SK-N-SH treated with all-trans-retinoic acid at 6 μM for 48 hours (cell line): ENCODE measurements at places on chromosomes 16 and 17.
A peak's percentile ranks its signal among the peaks of the same experiment; 100 is the strongest.

GRCh38 chr16:19876501-19877059, 8.1 kb downstream of the GPRC5B start:
- no peak for ATAC-seq

DNA sequence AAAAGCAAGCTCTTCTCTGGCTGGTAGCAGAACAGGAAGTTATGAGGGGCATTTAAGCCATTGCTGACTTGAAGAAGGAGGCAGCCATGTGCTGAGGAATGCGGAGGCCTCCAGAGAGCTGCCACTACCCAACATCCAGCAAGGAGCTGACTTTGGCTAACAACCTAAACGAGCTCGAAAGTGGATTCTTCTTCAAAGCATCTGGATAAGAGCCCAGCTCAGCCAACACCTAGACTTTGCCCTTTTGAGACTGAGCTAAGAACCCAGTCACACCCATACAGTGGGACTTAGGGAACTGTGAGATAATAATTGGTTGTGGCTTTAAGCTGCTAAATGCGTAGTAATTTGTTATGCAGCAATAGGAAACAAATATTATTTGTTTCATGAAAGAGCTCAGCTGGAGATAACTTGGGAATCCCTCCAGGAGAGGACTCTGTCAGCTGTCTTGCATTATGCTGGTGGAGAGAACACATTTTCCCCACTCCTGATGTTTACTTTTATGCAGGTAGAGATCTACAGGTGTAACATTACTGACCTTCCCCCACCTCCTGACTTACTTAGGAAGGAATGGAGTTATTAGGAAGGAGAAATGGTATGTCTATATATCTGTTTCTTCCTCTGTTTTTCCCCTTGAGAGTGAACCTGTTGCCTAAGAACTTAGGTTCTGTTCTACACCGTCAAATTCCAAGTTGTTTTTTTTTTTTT, 52.7 kb upstream of the ZNF629 start:
- ATAC-seq, result no peak

- no peak for ATAC-seq
Observed at GRCh38 chr17:45660474-45660873, 123.6 kb upstream of the CRHR1 start.

- ATAC-seq, result no peak
Observed at GRCh38 chr16:19265380-19265930, 20.1 kb upstream of the CLEC19A start.

- ATAC-seq, result no peak
Observed at GRCh38 chr17:39563476-39563875, 44.2 kb downstream of the NEUROD2 start.

DNA sequence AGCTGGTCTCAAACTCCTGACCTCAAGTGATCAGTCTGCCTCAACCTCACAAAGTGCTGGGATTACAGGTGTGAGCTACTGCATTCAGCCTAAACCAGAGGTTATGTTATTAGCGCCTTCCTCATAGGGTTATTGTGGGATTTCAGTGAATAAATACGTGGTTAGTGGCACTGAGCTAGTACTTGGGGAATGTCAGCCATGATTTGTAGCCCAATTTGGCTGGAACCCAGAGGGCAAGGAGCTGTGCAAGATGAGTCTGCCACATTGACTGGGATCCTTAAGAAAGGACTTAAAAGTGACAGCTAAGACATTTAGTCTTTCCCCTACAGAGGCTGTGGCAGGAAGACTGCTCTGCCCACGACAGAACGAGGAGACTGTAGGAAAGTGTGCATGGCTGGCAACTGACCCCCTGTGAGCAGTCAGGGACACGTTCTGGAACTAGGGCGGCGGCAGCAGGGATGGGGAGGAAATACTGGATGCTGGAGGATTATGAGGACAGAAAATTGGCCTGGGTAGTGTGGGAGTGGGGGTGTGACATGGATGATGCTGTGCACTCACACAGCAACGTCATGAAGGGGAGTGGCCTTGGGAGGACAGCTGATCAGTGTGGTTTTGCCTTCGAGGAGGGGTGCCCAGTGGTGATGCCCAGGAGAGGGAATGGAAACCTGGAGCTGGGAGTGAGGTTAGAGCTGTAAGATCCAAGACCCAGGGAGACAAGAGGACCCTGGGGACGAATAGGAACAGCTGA, 14.6 kb downstream of the ATP5PD start:
- peak; percentile 54 for ATAC-seq

- peak; percentile 84 for ATAC-seq
Observed at GRCh38 chr17:50686494-50687199, 21.1 kb downstream of the ANKRD40 start.

DNA sequence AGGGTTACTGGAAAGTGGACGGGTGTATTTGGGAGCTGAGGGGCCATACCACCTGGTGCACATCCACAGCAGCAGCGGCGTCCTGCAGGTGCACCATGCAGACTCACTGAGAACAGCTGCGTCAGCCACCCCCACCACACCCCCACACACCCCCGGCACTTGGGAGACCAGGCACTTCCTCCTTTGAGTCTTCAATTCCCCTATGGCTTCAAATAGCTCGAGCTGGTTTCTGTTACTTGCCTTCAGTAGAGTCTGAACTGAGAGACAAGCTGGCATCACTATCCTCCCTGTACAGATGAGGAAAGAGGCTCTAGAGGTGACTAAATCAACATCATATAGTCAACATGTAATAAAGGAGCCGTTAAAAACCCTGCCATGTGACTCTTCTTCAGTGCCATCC, 15.4 kb downstream of the CUEDC1 start:
- ATAC-seq, result no peak

DNA sequence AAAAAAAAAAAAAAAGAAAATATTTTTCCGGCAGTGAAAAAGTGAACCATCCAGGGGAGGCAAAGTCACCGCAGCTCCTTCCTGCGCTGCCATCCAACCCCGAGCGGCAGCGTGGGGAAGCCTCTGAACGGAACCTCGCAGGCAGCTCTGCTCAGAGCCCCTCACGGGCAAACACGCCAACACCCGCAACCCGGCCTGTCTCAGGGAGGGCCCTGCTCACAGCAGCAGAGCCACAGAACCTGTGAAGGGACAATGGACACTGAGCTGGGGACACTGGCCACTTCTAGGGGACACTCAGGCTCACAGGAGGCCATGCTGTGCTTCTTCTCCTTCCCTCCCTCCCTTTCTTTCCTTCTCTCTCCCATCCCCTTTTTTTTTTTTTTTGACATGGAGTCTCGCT, 21.4 kb upstream of the APRT start:
- no peak for ATAC-seq

- no peak for ATAC-seq
Observed at GRCh38 chr16:67063008-67063407, 34.1 kb downstream of the CBFB start.

GRCh38 chr16:53826658-53827057, 122.7 kb downstream of the FTO start:
- ATAC-seq, result no peak

- no peak for ATAC-seq
Observed at GRCh38 chr16:80046261-80046660, 445.7 kb upstream of the MAF start.

DNA sequence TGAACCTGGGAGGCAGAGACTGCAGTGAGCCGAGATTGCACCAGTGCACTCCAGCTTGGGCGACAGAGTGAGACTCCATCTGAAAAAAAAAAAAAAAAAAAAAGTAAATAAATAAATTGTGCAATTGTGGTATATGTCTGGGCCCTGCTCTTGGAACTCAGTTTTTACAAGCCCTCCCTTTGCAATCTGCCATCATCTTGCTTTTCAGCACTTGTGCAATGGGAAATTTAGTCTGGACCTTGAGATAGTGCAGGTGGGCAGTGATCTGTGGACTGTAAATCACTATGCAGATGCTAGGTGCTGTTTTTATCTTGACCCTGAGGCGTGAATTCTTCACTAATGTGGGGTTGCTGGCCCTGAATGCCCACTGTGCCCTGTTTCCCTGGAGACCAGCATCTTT, 6.5 kb upstream of the RAP1GAP2 start:
- ATAC-seq, result no peak
